ENCODE measurements at places on chromosomes 11 and 22.

GRCh38 chr11:68314203-68315170, 2.1 kb downstream of the LRP5 start:
- DNase-seq = no peak

- DNase-seq = no peak
Measured at GRCh38 chr11:123139206-123139605, 55.8 kb downstream of the CLMP start.

DNA sequence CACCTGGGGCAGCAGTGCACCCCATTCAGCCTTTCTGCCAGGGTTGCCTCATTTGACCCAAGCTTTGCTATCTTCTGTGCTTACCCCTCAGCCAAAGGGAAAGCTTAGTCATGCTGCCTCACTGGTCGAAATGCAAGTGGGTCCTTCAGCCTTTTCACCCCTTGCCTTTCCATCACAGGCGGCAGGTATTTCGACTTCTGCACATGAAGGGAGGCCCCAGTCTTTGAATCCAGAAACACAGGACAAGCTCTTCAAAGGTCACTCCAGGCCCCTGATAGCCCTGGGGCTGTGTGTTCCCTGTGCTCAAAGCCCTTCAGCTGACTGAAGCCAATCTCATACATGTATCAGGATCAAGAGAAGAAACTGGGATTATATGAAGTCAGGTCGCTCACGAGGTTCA, 129.7 kb downstream of the SNX19 start:
- DNase-seq = no peak

DNA sequence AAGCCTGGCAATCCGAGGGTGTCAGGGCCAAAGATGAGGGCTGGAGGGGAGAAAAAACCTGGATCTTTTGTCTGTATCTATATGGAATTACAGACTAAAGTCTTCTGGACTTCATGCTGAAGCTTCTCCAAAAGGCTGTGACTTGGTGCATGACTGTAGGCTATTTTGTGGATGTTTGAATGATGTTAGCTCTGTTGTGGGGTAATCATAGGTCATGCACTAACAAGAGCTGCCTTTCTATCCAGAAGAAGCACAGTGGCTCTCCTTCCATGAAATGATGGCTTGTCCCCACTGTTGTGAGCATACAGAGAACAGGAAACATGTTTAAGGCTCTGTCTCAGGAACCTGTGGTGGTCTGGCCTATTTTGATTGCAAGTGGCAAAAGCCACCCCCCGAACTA, 263.3 kb upstream of the PLET1 start:
- DNase-seq = no peak

DNA sequence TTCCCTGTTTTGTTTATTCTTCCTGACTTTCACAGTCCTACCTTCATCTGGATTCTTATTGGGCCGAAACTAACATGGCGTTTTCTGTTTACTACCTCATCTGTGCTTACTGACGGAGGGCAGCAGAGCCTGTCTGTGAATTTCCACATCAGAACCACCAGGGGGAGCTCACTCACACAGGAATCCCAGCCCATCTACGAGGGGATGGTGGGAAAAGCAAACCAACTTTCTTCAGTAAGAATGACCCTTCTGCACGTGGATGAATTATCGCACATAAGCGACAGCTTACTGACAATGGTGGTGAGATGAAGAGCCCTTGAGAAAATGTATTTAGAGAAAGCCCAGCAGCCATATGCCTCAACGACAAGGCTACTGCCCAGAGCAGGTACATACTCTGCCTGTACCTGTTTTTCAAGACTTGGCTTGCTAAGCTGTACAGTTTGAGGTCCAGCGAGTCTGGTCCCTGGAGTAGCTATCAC, 42.5 kb downstream of the LARGE2 start:
- DNase-seq = peak; percentile 73

DNA sequence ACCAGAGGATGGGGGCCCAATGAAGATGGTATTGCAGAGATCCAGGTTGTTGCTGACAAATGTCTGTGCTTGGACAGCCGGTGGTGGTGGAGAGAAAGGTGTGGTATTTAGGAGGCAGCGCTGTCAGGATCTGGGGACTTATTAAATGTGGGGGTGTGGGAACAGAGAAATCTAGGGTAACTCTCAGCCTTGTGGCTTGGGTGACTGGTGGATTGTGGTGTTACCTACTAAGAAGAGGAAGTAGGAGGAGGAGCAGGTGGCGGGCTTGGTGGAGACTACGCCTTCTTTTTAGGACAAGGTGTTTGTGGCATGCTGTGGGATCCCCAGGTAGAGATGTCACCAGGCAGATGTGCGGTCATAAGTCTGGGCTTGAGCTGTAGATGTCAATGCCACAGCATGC, 144.0 kb downstream of the GRIK4 start:
- no peak for DNase-seq

- no peak for DNase-seq
Measured at GRCh38 chr22:38869663-38870062, 2.4 kb downstream of the CBX6 start.

DNA sequence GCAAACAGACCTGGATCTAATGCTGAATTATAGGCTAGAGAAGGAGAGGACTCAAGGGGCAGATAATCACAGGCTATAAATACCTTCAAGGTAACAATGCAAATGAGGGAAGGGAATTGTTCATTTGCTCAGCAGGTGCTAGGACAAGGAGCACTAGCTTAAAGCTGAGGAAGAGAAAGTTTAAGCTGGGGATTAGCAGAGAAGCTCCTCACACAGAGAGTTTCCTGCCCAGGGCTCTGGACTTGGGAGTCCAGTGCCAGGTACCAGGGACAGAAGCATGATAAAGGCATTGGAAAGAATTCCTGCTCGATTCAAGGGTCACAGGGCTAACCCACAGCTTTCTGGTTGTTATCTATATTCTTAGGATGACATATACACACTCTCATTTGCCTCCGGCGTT, 509.9 kb downstream of the NTM start:
- DNase-seq = no peak

DNA sequence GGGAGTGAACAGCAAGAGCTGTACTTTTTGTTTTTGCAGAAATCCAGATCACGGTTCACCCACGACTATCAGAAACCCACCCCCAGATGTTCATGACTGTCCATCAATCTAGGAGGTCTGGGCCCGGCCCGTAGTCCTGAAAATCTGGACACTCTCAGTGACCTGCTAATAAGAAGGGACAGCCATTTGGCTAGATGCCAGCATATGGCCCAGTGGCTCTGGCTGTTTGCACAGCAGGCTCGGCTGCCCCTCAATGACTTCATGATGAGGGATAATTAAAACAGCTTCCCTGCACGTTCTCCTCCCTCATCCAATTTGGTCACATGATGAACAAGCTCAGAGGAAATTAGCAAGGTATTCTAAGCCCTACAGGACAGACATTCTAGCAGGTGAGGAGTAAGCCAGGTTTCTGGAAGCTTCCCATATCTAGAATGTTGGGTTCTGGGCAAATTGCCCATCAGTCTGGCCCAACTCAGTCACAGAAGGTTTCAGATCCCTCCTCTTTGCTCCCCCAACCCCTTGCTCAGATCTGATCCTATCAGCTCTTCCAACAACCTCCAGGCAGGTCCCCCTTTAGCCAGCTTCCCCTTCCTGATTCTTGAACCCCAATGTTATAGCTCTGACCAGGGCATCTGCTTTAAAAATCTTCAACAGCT, 397.3 kb downstream of the SHANK2 start:
- no peak for DNase-seq

GRCh38 chr11:9803685-9804418, 140.0 kb downstream of the SWAP70 start:
- DNase-seq = no peak

GRCh38 chr11:101476191-101476590, 107.6 kb downstream of the TRPC6 start:
- no peak for DNase-seq

DNA sequence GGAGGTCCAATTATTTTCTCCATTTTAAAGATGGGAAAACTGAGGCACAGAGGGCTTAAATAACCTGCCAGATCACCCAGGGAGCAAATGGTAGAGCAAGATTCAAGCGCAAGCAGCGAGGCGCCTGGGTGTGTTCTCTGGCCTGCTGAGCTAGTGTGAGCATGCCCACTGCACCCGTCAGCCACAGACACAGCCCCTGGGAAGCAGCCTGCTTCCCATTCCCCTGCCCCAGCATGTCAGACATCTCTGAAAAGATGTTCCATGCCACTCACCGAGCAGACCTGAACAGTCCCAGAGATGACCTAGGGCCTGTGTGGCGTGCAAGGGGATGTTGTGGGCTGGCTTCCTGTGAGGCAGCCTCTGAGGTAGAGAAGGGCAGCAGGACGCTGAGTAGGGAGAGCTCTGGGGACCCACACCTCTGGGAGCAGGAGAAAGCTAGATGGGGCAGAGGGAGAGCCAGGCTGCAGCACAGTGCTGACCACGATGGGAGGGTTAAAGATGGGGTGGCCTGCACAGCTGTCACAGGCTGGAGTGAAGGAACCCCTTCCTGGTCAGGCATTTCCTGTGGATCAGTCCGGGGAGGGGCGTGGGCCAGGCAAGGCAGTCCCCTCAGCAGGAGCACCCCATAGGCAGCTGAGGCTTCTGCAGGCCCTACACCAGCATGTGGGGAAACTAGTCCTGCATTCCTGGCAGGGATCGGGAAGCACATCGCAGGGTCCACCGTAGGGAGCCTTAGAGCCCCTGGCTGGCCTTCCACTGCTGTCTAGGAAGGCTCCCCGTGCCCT, 101.4 kb downstream of the GALNT18 start:
- no peak for DNase-seq

GRCh38 chr22:17844150-17844549, 69.9 kb upstream of the BID start:
- no peak for DNase-seq

Measured in suppressor macrophage treated with lipopolysaccharide for 1 hour (primary cell).